ENCODE measurements at places on chromosomes 16 and 17.

DNA sequence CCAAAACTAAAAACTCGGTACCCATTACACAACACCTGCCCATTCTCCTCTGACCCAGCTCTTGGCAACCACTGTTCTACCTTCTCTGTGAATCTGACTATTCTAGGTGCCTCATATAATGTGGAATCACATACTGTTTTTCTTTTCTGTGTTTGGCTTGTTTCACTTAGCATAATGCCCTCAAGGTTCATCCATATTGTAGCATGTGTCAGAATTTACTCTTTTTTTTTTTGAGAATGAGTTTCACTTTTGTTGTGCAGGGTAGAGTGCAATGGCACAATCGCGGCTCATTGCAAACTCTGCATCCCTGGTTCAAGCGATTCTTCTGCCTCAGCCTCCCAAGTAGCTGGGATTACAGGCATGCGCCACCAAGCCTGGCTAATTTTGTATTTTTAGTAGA lies 59.5 kb upstream of the RBL2 start:
- DNase-seq: no peak

DNA sequence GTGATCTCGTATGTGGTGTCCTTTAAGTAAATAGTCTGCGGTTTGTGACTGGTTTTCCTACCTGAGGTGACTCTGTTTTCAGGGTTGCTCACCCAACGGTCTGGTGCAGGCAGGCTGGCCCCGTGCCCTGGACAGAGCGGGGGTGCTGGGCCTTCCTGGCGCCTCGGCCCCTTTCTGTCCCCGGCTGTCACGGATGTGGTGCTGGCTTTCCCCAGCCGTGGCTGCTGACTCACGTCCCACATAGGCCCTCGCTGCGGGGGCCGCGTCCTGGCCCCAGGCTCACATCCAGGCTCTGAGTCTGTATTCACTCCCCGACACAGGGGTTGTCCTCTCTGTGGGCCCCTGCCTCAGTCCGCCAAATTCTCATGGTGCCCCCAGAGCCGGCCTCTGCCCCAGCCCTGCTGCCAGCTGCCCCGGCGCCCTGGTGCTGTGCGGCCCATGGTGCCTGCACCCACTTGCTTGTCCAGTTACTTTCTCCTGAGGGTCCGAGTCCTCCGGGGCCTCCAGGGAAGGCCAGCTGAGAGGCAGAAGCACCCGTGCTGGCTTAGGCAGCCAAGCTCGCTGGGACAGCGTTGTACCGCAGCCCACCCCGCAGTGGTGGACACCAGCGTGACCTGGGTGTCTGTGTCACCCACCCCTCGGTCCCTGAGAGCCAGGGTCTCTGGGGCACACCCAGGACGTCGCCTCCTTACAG lies 5.9 kb downstream of the CHMP6 start:
- DNase-seq: no peak

DNA sequence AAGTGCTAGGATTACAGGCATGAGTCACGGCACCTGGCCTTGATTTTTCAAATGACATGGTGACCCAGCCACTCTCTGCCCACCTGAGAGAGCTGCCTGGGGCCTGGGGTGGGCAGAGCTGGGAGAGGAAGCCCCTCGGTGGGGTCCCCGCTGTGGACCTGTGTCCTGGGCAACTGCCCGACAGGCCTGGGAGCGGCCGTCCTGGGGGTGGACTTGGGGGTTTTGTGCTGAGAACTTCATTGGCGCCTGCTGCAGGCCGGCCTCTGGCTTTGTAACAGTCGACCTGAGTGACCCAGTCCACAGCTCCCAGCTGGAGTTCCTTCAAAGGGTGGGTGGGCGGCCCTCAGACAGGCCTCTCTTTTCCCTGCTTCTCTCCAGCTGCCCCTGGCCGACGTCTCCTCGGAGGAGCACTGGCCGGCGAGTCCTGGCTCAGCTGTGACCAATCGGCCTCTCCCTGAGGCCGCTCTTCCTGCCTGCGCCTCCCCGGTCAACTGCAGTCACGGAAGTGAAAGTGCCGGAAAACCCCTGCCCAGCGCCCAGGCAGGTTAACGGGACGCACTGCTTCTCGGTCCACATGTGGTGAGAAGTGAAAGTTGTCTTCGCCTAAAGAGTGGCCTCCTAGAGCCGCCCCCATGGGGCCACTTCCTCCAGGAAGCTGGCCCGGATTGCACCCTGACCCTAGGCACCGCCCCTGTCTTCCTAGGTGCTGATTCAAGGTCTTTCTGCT lies 5.5 kb downstream of the CBFA2T3 start:
- no peak for DNase-seq

DNA sequence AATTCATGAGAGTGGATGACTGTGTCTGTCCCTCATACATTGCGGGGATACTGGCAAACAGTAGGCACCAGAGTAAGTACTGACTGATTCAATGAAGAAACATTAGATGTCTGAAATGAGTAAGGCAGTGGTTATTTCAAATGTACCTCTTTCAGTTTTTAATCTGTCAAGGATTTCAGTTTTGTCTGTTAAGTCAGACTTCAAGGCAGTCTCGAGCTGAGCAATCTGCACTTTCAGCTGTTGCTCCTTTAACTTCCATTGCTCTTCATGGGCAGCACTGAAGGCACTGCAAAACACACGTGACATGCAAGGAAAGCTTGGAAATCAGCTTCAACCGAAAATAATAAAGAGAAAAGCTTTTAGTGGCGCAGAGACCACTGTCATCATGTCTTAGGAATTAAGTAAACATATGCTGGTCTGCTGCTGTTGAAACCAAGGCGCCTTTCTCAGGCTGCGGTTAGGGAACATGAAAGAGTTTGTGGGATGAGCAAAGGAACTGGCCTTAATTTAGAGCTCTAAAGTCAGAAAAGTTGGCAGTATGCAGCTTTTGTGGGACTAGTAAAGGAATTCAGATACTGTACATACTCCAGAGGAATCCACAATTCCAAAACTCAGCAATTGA lies 38.8 kb downstream of the RPGRIP1L start:
- no peak for DNase-seq

DNA sequence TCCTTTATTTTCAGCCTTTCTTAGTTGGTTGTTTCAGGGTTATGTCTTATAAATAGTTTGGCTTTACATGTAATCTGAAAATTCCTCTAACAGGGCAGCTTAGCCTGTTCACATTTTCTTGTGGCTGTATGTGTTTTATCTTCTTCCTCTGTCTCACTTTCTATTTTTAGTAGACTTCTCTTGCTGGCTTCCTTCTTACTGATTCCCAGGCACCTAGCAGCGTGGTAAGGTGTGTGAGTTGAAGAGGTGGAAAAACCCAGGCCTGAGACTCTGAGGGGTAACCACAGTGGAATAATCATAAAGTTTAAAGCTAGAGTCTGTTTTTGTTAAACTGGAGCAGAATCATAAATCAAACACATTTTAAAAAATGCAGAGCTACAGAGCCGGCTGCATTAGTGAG lies 190.9 kb downstream of the LGALS9B start:
- no peak for DNase-seq

DNA sequence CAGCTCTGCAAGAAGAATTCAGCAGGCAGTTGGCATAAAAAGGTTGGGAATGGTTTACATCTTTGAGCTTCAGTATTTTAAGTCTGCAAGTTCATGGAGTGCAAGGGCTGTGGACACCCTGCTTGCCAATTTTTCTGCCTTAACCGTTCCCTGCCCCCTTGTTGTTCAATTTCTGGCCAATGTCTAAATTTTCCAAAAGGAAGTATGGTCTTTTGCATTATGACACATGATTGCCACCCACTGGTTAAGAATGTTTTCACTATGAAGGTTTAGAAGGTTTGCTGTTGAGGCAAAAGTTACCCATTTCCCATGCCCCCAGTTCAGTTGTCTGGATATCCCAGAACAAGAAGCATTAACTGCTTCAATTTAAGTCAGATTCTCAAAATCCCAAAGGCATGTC lies 441.9 kb downstream of the CDH13 start:
- DNase-seq: no peak

DNA sequence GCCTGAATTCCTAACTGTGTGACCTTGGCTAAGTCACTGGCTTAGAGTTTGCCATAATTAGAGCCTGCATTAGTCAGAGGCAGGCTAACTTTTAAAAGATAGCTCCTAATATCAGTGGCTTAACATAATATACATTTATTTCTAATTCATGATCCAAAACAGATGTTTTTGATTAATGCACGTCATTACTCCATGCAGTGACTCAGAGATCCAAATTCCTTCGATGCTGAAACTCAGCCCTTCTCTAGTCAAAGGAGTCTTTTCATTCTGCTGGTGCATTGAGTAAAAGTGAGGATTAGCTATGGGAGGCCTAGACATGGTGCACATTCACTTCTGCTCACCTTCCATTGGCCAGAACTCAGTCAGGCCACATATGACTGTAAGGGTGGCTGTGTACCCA lies 49.8 kb downstream of the IRX3 start:
- no peak for DNase-seq

- no peak for DNase-seq
Observed at GRCh38 chr17:32523827-32524552, 37.2 kb downstream of the CDK5R1 start.

DNA sequence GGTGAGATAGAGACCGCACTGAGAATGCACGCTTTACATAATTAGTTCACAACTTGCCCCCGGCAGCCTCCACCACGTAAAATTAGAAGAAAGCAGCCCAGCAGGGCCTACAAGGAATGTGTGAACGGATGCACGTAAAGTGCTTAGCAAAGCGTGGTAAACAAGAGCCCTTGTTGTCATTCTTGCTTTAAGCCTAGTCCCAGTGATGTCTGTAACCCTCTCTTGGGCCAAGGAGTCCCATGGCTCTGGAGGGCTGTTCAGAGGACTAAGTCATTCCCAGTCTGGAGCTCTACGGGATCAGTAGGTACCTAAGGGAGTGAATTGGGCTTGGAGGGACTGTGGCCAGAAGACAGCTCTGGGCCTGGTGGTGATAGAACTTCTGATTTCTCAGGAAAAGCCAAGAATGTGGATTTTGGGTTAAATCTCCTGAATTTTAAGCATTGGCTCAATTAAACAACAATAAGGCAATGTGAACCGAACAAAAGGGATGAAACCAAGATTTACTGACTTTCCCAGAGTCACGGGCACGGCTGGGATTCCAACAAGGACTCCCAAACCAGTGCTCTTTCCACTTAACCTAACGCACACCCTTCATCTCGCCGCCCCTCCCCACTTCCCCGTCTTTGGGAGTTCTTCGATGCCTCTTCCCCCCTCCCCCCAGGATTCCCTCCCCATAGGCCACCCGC lies 775 bp upstream of the CHP2 start:
- DNase-seq: no peak

- DNase-seq: no peak
Observed at GRCh38 chr16:24737391-24737871, 8.0 kb downstream of the TNRC6A start.

DNA sequence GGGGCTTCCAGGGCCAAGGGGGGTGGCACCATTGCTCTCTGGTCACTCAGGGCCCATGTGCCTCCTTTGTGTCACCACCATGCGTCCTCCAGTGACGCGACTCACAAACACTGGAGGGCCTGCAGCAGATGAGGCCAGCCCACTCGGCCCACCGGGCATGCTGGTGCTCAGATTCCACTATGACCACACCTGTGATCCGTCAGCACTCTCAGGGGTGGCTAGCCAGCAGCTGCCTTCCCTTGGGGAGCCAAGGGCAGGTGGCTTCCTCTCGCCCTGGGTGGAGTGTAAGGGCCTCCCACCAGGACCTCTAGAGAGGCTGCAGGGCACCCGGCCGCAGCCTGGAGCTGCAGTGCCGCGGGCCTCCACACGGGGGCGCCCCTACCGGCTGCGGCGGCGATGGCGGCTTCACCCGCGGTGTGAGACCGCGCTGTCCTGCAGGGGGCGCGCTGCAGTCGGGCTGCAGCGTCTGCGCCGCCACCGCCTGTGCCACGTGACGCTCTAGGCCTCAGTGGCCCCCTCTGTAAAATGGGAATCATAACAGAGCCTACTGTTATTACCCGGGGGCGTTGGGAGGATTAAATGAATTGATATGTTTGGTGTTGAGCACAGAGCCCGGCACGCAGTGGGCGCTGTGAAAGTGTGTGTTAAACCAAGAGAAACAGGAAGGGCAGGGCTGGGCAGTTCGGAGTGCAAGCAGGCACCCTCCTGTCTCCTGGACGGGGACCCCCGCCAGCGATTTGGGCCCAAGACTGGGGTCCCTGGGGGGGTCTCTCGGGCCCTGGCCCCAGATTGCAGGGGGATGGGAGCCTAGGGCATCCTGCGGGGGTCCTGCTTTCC lies 192.4 kb upstream of the GSE1 start:
- no peak for DNase-seq
